Immature natural killer cell (primary cell): ENCODE measurements at places on chromosomes 7 and 10.

GRCh38 chr7:157703534-157704195 is 366.9 kb downstream of the DNAJB6 start:
- no peak for DNase-seq

DNA sequence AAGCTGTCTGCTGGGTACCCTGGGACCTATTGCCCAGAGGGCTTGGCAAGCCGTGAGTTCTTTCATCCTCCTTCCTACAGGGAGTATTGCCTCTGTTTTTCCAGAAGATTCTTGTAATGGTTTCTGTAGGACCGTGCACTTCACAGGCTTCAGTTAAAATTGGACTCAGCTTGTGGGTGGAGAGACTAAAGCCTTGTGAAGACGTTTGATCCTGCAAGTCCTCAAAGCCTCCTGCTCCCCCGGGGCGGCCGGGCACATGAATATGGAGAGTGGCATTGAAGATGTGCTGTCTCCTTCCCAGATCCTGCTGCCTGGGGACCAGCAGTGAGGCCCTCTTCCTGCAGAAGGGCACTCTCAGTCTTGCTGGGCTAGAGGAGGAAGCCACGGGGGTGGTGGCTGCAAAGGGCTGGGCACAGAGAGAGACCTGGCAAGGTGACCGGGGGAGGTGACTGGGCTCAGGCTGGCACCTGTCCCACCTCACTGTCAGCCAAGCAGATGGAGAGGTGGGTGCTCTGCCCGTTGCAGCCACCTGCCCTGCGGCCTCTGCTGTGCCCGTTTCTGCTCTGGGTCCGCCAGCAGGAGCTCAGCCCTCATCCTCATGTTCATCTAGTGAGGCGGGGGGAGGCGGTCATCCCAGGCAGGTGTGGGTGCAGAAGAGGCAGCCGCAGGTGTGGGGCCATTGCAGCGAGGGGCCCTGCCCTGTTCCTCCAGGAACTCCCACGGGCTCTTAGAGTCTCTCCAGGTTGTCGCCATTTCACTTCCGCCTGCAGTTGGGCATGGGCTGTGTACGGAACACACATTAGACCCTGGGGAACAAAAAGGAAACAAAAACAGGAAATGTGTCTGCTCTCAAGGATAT is 55.7 kb downstream of the TMEM209 start:
- DNase-seq, result no peak

DNA sequence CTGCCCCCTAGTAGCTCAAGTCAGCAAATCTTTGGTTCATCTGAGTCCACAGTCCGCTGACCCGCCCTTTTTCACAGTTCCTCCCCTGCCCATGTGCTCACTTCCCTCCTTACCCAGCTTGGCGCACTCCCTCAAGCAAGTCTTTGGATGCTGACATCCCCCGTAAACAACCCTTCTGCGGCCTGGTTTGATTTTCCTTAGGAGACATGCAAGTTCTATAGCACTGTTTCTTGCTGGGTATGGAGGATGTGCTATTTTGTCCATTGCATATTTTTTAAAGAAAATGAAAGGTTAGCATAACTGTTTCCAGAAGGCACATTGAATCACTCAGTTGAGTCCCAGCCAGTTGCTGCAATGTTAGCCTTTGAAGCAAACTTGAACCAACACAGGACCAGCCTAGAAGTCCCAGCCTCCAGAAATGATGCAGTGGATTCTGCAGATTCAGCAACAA is 38.2 kb downstream of the HTRA1 start:
- DNase-seq, result no peak

- DNase-seq, result no peak
These were observed 24.2 kb downstream of the PIP4K2A start for GRCh38 chr10:22690158-22690557.

DNA sequence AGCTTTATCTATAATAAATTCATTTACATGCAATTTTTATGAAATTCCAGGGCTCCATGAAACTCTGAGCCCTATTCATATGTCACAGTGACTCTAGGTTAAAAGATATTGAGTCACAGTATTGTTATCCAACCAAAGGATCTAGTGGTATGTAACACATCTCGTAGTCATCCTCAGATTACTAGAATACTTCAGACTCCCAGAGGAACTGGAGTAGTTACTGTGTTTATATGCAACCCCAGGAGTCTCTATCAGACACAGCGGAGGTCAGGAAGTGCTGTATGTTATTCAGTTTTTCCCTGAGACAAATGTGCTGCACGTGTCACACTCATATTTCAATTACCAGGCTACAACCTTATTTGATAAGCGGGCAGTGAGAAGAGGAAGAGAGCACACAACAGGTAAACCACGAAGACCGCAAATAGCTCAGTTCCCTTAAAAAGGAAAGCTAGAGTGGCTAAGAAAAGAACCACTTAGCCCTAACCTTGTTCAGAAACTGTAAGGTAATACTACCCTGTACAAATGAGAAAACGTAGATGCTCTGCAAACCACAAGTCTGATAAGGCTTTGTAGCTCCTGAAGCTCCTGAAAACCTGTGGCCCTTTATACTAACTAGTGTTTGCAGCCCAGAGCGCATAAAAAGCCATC is 114.0 kb upstream of the CNTNAP2 start:
- no peak for DNase-seq

DNA sequence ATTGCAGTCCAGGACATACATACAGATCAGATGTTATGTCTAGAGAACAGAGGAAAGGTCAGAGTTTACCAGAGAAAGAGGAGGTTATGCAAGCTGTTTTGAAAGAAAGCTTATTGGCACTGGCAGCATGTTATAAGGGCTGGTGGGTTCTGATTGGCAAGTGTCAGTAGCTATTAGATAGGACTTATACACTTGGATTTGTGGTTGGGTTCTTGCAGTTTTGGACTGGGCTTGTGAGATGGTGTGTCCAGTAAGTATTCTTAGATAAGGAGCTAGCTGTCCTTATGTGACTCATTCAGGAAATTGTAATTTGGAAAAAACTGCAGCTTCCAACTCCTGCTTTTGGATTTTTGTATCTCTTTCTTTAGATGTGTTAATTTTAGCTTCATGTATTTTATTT is 130.7 kb upstream of the NAMPT start:
- no peak for DNase-seq

GRCh38 chr10:120999868-121000267 is 148.7 kb downstream of the WDR11 start:
- no peak for DNase-seq

- DNase-seq, result no peak
These were observed 483.0 kb upstream of the SORCS1 start for GRCh38 chr10:107647462-107647861.

- DNase-seq, result no peak
These were observed 3.2 kb upstream of the EPC1 start for GRCh38 chr10:32349968-32350738.

GRCh38 chr7:105743351-105744090 is 132.9 kb downstream of the ATXN7L1 start:
- no peak for DNase-seq

GRCh38 chr7:129742256-129742655 is 130.7 kb downstream of the NRF1 start:
- no peak for DNase-seq

DNA sequence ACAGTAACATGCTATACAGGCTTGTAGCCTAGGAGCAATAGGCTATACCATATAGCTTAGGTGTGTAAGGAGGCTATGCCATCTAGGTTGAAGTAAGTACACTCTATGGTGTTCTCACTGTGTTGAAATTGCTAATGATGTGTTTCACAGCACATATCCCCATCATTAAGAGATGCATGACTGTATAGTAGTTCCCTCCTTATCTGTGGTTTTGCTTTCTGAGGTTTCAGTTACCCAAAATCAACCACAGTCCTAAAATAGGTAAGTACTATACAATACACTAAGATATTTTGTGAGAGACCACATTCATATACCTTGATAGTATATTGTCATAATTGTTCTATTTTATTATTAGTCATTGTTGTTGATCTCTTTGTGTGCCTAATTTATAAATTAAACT is 12.7 kb downstream of the FZD1 start:
- no peak for DNase-seq

DNA sequence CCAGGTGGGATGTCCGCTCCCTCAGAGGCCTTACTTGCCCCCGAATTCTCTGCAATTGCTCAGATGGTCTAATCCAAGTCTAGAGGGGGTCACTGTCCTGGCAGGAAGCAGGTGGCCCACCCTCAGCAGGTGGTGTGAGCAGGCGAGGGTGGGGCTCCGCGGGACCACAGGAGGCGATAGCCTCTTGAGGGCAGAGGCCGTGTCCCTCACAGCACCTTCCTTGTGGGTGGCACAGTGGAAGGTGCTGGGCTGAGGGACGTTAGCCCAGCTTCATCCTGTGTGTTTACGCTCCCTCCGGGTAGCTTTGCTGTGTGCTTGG is 38.3 kb upstream of the INPP5A start:
- DNase-seq, result no peak
